ENCODE measurements at places on chromosomes 5 and 9. TPM values are rescaled to one million over a fixed set of nuclear protein-coding genes. Genes with fewer than 3 reads are reported as not detected.

GRCh38 chr9:136327304-136327974, at the start of gene GPSM1:
Gene GPSM1 (plus strand): TSS chr9:136327539. CDS start chr9:136327696, 157 bp downstream.
- H3K36me3 ChIP-seq: no peaks in the 10 kb centered on the region
- DNase-seq: no peak
- no peaks in the 10 kb centered on the region for H3K27me3 ChIP-seq

Gene ADRB2
- total RNA-seq: 2.0 TPM

Gene DRD1
- under 0.01 TPM for total RNA-seq

Gene OTP
- total RNA-seq: not detected

DNA sequence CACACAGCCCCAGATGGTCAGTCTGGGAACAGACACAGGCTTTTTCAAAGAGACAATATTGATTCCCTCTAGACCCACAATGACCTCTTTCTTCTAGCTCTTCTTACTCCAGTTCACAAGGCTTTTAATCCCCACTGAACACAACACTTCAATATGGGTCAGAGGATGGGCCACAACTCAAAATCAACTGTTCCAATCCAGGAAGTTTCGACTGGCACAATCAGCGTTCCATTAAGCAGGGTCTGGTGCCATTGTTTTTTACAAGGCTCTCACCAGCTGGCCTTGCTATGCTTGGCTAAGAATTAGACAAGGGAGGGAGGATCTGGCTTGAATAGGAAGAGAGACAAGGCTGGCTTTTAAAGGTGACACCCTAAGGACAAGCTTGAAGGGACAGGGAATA, 199.4 kb upstream of the SLC24A2 start:
- H3K27ac ChIP-seq: no peak overlapping the region
- no peak for DNase-seq
- no peaks in the 10 kb centered on the region for H3K36me3 ChIP-seq

DNA sequence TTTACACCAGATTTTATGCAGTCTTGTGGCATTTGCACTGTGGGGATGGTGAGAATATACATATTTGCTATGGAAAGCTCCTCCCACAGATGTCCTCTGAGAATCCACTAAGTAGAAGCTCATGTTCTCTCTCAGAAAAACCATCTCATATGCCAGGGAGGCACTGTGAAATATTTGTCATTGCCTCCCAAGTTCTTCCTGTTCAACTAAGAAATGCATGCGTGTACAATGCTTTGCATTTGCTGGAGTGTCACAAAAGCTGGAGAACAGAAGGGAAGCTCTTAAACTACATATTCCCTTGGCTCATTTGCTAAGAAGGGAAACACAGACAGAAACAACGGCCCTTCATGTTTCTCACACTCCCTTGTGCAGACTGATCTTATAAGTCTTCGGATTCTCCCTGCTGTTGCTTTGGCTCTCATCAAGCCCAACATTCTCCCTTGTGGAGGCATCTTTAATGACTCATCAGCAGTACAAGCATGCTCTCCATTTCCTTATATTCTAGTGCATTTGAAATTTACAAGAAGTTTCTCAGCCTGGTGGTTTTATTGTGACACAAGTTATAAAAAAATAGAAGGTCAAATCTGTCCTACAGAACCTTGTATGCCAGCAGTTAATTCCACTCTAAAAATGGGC, 220.6 kb downstream of the TRIM36 start:
- no peak overlapping the region for H3K27ac ChIP-seq
- DNase-seq: no peak
- peaks cover 8% of the 10 kb centered on the region for H3K4me1 ChIP-seq
- no peaks in the 10 kb centered on the region for H3K27me3 ChIP-seq

GRCh38 chr9:85445887-85446286, 295.9 kb downstream of the AGTPBP1 start:
- no peaks in the 10 kb centered on the region for H3K36me3 ChIP-seq
- H3K4me1 ChIP-seq: no peaks in the 10 kb centered on the region
- no peaks in the 10 kb centered on the region for H3K27me3 ChIP-seq
- DNase-seq: no peak
- no peak overlapping the region for H3K4me3 ChIP-seq
- H3K27ac ChIP-seq: no peak overlapping the region

DNA sequence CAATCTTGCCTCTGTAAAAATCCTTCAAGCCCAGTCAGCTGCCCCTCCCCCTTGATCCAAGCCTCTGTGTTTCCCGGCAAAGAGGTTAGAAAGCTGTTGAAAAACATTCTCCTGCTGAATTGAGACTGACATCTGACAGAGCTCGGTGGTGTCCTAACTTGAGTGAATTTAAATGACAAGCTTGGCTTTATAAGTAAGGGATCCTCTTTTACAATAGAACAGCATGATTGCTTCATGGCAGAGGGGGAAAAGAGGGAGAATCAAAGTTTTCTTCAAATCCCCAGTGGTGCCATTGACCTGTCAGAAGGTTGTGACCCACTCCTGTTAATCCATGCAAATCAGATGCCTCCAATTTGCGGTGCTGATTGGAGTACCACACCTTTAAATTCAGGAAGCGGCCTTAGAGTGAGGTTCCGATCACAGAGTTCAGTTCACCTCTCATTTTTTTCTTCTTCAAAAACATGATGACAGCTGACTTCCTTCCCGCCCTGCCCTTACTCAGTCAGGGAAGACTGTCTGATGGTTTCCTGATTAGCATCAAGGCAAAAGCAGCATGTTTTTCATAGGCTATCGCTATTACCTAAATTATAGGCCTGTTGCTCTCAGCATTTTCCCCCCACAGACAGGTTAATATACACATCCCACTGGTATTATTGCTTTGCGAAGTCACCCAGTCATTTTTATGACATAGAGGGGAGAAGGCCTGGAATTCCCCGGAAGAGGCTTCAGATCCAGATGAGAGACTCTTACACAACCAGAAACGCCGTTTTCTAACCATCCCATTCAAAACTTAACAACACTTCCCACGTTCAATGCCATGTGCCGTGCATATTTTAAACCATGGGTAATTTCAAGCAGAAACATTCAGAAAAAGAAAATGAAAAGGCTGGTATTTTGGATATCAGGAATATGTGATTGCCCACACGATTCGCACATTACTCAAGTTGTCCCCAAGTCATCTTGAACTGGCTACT, 141.4 kb downstream of the EBF1 start:
- no peaks in the 10 kb centered on the region for H3K27me3 ChIP-seq
- H3K4me3 ChIP-seq: no peak overlapping the region
- H3K4me1 ChIP-seq: no peaks in the 10 kb centered on the region
- no peak for DNase-seq
- no peaks in the 10 kb centered on the region for H3K36me3 ChIP-seq
- H3K27ac ChIP-seq: no peak overlapping the region

Gene SURF4
- total RNA-seq: 340 TPM

DNA sequence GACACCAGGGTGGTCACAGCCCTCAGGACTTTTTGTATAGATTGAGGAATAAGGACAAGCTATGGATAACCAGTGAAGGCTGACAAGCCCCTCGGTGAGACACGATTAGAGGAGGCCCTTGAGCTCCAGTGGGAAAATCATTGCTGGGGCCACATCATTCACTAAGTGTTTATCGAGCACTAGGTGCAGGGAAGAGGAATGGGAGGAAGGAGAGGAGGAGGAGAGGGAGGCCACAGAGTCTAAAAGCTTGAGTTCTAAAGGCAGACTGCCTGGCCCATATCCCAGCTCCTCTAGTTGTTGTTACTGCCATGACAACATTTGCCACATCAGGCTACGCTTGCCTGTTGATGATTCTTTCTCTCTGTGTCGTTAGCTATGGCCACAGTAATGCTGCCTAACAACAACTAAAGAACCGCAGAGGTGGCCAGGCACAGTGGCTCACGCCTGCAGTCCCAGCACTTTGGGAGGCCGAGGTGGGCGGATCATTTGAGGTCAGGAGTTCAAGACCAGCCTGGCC, 37.6 kb downstream of the NKX2-5 start:
- peaks cover 5% of the 10 kb centered on the region for H3K4me1 ChIP-seq
- no peak overlapping the region for H3K27ac ChIP-seq
- no peaks in the 10 kb centered on the region for H3K36me3 ChIP-seq
- H3K27me3 ChIP-seq: no peaks in the 10 kb centered on the region

Gene LCN15
- total RNA-seq: not detected

DNA sequence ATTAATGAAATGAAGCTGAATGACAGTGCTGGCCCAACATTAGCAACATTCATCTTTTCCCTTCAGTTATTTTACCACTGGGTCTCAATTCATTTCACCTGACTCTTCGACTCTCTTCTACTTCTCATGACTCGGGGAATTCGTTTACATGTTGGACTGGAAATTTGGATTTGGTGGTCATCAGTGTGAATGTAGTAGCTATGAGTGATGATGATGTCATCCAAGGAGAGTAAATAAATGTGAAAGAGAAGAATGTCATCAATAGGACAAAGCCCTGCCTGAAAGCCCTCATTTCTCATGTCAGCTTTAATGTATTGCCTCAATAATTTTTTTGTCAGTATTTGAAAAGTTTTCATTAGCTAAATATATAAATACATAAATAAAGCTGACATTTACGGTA, 21.9 kb upstream of the CFAP95 start:
- no peak overlapping the region for H3K4me3 ChIP-seq
- no peaks in the 10 kb centered on the region for H3K27me3 ChIP-seq
- no peak for DNase-seq
- no peaks in the 10 kb centered on the region for H3K4me1 ChIP-seq
- no peak overlapping the region for H3K27ac ChIP-seq

Gene ARHGEF28
- 138 TPM for total RNA-seq

DNA sequence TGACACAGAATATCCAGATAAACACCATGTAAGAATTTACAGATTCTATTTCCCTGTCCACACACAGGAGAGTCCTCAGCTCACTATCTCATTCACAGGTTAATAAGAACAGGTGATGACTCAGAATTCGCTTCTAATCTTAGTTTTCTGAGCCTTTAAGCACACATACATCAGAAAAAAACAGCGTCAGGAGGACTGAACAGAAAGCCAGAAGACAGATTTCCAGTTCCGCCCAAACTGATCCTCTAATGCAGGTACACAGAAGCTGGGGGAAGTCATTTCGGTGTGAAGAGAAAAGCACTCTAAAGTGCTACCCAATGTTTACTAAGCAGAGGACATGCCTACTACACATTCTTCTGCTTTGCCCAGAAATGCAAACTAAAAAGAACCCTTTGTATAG, 1.6 kb downstream of the CEMIP2 start:
- H3K27ac ChIP-seq: no peak overlapping the region
- H3K27me3 ChIP-seq: no peaks in the 10 kb centered on the region
- no peaks in the 10 kb centered on the region for H3K36me3 ChIP-seq
- no peak for DNase-seq

GRCh38 chr5:35899800-35900199, 38.6 kb downstream of the CAPSL start:
- no peaks in the 10 kb centered on the region for H3K27me3 ChIP-seq
- no peaks in the 10 kb centered on the region for H3K4me1 ChIP-seq
- H3K36me3 ChIP-seq: no peaks in the 10 kb centered on the region
- H3K4me3 ChIP-seq: no peak overlapping the region
- no peak for DNase-seq
- H3K27ac ChIP-seq: no peak overlapping the region

Gene ADAMTSL2
- total RNA-seq: 138 TPM

- no peak for DNase-seq
- H3K27ac ChIP-seq: no peak overlapping the region
- H3K27me3 ChIP-seq: no peaks in the 10 kb centered on the region
- H3K4me3 ChIP-seq: no peak overlapping the region
- H3K4me1 ChIP-seq: no peaks in the 10 kb centered on the region
- no peaks in the 10 kb centered on the region for H3K36me3 ChIP-seq
Measured at GRCh38 chr5:146076028-146076427, 29.3 kb downstream of the PLAC8L1 start.

Gene IL9
- total RNA-seq: not detected

Gene EDIL3
- total RNA-seq: 38.9 TPM

Gene QRFP
- total RNA-seq: not detected

Measured in adrenal gland (tissue), 19 donors.